ENCODE measurements at places on chromosomes 7 and 10.

GRCh38 chr10:71819441-71819861 is 31.6 kb downstream of the PSAP start:
- DNase-seq = no peak

GRCh38 chr7:155577509-155577905 is 31.1 kb upstream of the CNPY1 start:
- no peak for DNase-seq

DNA sequence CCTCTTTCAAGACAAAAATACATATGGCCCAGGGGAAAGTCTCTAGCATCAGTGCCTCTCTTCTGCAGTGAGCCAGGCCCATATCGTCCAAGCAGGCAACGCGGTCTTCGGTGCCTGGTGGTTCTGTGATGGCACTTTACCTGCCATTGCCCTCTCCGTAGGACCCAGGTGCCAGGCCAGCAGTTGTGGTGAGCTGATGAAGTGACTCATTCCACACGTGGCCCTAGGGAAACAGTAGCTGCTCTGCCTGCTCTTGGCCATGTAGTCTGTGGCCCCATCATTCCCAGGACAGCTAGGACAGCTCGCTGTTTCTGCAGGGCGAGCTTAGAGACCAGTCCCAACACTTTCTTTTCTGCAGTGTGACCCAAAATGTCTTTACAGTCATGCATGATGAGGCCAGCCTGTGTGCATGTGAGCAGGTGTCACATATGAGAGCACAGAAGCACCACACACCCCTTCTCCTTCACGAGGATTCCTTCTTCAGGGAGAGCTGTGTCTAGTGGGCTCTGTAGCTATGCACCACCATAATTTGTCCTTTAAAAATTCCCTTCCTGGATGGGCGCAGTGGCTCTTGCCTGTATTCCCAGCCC is 39.0 kb downstream of the SVIL start:
- DNase-seq = no peak

GRCh38 chr7:51141451-51142003 is 175.1 kb downstream of the COBL start:
- DNase-seq = no peak

DNA sequence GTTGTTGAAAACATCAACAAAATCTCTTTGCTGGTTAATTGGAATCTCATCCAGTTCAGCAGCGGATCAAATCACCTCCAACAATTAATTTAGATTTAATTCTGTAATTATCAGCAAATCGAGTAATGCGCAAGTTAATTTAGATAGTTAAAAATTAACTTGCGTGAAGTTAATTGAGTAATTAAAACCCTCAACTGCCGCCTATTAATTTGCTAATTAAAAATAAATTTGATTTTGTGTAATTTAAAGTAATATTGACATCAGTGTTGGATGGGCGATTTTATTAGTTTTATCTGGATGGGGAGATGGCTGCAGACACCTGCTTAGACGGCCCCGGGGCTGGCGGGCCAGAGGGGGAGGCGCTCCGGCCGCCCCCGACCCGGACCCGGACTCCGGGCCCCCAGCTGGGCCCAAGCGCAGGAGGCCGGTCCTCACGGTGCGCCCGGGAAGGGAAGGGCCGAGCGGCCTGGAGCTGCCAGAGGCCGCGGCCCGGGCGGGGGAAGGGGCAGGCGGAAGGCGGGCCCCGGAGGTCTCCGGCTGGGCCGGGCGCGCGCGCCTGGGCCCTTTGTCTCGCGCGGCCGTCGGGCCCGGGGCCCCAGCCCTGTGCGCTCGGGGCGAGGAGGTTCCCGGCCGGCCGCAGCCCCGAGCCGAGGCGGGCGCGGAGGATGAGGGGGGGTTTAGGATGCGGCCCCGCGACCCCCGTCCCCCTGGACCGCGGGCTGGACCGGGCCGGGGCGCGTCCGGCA is 3.3 kb upstream of the UNCX start:
- DNase-seq = no peak

GRCh38 chr7:118195837-118196474 is 12.0 kb downstream of the LSM8 start:
- no peak for DNase-seq

DNA sequence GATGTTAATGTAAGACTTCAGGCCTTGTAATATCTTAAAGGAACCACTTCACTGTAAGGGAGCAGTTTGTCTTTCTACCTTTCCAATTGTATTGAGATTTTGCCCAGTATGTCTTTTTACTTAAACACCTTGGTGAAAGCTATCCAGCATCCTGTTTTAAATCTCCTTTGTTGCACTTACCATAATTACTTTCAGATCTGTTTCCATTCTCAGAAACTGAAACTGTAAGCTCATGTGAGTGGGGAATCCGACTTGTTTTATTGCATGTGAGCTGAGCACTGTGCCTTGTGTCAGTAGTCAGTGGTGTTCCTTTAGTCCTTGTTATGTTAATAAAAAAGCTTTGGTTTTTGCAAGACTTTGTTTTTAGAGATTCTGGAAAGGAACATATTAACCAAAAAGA is 42.2 kb downstream of the BMPR1A start:
- no peak for DNase-seq

DNA sequence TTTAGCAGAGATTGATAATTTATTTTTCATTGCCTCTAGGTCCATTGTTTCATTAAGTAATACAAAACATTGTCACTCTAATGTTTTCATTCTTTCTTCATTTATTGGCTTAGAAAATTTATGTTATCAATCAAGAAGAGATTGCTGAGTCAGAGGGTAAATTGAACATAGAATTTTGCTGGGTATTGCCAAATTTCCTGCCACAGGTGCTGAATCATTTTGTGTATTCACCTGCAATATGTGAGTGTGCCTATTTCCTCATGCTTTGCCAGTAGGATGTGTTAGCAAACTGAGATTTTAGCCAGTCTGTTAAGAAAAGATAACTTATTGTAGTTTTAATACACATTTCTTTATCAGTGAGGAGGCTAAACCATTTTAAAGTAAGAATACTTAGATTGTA is 38.0 kb downstream of the MARCHF5 start:
- no peak for DNase-seq

Data from T-helper 22 cell (primary cell).